ENCODE measurements at places on chromosomes 7 and 10.

DNA sequence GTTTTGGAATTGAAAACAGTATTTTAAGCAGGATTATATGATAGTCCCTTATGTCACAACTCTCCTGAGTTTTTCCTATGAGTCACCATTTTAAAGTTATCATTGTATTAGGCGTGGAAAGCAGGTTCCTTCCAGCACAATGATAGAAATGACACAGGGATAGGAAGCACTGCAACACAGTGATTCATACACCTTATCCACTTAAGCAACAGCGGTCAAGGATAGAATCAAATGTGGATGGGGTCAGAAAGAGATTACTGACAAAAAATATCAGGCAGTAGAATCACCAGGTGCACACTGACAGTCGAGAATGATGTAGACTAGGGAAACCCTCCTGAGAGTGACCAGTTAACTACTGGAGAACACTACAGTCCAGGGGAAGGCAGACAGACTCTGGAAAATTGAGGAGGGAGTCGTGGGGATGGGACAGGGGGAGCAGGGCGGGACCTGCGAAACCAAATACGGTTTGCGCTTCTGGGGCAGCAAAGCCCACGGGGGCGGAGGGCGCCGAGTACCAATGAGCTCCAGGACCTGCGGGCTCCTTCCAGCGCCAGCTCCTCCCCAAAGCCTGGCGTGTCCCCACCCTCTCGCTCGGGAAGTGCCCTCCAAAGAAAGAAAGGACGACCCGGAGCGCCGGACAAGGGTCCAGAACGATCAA is 479 bp downstream of the PNPLA8 start:
- DNase-seq, result peak; percentile 85

- no peak for DNase-seq
These were observed 40.7 kb upstream of the SDK1 start for GRCh38 chr7:3260401-3260715.

DNA sequence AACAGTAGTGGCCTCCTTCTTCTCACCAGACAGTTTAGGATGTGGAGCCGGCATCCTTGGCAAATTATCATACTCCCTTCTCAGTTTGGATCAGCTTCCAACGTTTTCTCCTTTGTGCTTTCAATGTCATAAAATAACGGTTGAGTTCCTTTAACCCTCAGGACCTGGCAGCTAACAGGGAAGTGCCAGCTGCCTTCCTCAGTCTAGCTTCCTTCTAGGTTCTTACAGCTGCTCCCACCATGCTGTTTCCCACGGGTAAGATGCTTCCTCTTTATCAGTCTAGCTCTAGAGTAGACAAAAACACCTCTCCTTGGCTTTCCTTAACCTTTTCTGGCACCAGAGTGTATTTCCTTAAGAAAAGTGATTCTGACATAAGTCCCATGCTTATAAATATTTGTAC is 33.2 kb downstream of the BLVRA start:
- no peak for DNase-seq

GRCh38 chr7:73972614-73973013 is 55.4 kb upstream of the ELN start:
- no peak for DNase-seq

GRCh38 chr7:157650801-157651200 is 314.0 kb downstream of the DNAJB6 start:
- DNase-seq, result no peak

GRCh38 chr7:131674131-131674530 is 117.7 kb upstream of the PODXL start:
- DNase-seq, result no peak

GRCh38 chr10:43968076-43968475 is 319.4 kb upstream of the ZNF32 start:
- DNase-seq, result no peak

DNA sequence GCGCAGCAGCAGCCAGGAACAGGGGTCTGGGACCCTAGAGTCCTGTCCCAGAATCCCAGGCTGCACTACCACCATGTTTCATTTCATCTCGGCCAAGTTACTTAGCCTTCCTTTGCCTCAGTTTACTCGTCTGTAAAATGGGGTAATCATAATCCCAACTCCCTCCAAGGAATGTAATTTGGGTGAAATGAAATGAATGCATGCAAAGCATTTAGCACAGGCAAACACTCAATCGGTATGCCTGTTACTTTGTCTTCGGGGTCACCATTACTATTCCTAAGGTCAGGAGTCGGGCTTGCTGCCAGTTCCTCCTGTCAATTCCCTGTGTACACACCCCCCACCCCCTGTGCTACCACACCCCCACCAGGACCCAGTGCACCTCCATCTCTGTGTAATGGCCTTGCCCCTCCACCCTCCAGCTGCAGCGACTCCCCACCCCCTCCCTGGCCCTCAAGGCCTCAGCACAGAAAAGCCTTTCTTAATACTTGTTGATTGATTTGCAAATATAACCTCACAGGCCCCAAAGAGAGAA is 1.7 kb downstream of the TNS3 start:
- peak; percentile 33 for DNase-seq

DNA sequence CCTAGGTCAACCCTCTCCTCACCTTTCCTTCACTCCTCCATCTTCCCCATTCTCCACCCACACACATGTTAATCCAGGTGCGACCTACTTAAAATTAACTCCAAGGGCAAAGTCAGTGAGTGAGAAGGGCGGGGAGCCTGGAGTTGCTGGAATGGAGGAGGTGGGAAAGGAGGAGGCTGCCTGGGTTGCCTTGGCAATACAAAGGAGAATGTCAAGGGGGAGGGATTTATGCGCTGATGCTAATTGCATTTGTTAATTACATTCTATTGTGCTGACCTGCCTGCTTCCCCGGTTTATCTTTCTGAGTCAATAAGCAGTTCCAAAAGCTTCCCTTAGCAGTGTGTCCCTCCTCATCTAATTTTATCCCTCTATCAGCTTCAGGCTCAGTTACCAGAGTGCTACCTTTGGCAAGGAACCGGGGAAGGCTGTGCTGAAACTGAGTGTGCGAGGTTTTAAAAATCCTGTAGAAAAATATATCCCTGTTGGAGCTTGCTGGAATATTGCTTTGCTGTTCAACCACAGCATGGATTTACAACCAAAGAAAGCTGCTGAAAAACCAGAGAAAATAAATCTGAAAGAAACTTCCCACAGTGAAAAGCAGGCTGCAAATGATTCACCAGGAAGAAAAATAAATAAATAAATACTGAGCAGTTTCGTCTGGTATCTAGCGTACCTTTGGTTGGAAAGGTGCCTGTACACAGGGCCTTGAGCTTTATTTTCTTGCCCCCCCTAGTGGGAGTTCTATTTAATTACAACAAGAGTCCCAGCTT is 113.2 kb upstream of the DGKB start:
- DNase-seq, result peak; percentile 91

GRCh38 chr7:82755705-82756551 is 312.4 kb upstream of the CACNA2D1 start:
- no peak for DNase-seq

DNA sequence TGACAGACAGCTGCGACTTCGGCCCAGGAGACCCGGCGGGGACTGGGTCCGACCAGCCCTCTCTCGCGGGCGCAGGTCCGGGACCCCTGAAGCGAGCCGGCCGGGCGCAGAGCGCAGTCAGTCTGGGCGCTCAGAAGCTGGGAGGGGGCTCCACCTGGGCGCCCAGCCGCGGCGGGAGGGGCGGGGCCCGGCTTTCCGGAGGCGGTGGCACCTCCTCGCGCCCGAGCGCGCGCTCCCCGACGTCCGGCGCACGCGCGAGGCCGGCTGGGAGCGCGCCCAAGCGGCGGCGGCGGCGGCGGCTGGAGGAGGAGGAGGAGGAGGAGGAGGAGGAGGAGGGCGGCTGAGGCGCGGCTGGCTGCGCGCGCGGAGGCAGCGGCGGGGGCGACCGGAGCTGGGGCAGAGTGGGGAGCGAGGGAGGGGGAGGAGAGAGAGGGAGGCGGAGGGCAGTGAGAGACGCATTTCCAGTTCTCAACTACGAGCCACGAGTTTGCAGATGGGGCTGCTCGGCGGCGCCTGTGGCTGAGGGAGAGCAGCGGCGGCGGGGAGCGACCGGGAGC is at the start of gene PALS2:
PALS2 (plus strand) TSS at position 456 of the 557 bp plus-strand sequence. CDS start 50,216 bp downstream, outside the sequence.
- DNase-seq, result peak; percentile 91

GRCh38 chr10:113613977-113614690 is 49.7 kb downstream of the NRAP start:
- peak; percentile 32 for DNase-seq

GRCh38 chr10:50540069-50540825 is 83.5 kb downstream of the SGMS1 start:
- DNase-seq, result no peak

DNA sequence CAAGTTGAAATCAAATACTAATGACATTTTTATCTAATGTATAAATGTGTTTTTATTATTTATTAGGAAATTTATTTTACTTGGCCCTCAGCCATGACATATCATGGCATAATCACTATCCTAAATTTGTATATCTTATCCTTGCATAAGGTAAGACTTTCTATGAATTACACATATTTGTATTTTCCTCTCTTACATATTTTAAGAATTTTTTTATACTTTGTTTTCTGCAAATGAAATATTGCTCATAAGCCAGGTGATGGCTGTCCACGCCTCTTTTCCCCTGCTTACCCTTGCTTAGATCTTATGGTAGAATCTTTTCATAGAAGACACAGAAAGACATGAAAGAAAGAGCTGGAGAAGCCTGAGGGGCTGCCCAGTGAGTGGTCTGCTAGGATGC is 48.2 kb downstream of the IKZF1 start:
- no peak for DNase-seq

DNA sequence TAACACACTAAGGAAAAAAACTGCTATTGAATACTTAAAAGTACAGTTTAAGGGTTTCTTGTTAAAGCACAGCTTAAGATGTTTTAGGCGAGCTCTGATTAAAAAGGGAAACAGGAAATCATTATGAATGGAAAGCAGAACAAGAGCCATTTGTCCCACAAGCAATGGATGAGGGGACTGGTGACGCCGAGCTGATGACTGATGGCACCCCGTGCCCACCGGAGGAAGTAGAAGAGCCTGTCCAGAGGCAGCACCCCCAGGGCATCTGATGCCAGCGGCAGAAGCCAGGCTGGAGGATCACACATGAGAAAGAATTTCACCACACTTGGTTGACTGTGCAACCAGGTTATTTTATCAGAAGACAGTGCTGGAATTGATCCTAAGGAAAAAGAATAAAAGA is 15.0 kb upstream of the INSIG1 start:
- no peak for DNase-seq

- DNase-seq, result no peak
These were observed 86.7 kb upstream of the ADRB1 start for GRCh38 chr10:113957013-113957412.

DNA sequence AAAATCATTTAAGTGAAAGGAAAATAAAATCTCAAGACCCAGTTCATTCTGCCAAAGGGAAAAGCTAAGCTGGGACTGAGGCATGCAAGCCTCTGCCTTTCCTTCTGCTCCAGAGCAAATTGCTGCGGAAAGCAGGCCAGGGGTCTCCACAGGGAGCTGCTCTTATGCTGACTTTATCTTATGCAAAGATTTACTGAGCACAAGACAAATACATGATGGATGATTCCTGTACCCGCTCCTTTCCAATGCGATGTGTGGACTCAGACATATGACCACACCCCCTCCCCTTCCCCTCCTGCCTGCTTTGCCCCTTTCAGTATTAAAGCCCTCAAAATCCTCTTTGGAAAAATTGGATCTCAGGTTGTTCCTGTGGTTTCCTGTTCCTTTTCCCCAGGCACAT is 74.2 kb upstream of the INSIG1 start:
- DNase-seq, result no peak

DNA sequence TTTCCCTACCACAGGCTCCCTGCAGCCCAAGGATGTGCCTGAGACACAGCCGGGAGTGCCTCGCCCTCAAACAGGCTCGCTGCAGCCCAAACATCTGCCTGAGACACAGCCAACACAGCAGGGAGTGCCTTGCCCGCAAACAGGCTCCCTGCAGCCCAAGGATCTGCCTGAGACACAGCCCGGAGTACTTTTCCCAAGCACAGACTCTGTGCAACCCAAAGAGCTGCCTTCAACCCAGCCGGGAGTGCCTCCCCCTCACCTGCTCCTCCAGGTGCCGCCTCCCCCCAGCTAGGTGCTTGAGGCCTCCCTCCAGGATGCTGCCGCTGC is 42.9 kb downstream of the ANTXRL start:
- DNase-seq, result peak; percentile 20
